Left renal pelvis (tissue), 4 donors: ENCODE measurements at places on chromosomes 12 and 14.

- DNase-seq = peak; percentile 36
Measured at GRCh38 chr12:9115731-9116559, at the start of gene A2M. Gene A2M, minus strand, starts transcription at chr12:9115919. Its CDS starts 70 bp downstream, at chr12:9115849.

GRCh38 chr12:57027011-57027804 is 10.9 kb upstream of the TAC3 start:
- DNase-seq = no peak

DNA sequence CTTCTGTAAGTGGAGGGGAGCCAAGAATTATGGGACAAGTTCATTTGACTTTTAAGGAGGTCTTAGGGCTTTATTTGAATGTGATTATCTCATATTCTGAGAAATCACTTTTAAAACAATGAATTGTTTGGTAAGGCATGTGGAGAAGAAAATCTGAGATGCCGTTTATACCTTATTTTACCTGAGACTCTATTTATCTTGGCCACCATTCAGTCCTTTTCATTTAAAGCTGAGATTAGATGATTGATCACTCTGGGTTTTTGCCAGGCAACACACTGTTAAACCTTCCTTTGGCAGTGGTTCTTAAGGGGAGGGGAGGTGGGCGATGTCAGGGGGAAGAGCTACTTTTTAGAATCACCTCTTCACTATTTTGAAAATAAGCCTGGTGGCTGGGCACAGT is 11.4 kb downstream of the CAND1 start:
- DNase-seq = no peak

DNA sequence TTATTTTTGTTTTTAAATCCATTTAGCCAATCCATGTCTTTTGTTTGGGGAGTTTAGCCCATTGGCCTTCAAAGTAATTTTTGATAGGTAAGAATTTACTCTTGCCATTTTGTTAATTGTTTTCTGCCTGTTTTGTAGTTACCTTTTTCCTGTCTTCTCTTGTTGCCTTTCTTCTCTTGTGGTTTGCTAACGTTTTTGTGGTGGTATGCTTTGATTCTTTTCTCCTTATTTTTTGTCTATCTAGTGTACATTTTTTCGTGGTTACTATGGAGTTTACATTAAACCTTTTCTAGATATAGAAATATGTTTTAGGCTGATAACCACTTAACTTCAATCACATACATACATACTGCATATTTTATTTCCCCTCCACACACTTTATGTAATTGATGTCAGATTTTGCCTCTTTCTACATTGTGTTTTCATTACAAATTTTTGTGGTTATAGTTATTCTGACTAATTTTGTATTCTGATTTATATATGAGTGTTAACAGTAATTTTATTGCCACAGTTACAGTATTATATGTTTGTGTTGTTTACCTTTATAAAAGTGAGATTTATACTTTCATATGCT is 19.2 kb upstream of the PPP1R12A start:
- DNase-seq = no peak

DNA sequence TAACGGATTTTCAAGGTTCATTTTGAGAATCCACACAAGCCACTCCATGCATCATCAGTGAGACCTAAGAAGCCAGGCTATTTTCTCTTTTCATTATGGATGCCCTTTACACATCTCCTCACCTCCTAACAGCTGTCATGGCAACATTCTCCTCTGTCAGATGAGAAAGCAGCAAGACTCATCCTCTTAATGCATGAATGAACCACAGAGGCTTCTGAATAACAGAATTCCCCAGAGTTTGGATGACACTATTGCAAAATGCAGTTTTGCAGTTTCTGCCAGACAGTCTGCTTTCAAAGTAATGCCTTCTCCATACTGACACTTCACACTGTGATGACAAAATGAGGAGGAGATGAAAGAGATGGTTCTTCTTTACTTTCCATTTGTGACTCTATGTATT is 286.7 kb upstream of the GRIP1 start:
- DNase-seq = no peak

- no peak for DNase-seq
Measured at GRCh38 chr12:4177262-4177661, 96.3 kb upstream of the CCND2 start.
